ENCODE measurements at places on chromosomes 6 and 20.

DNA sequence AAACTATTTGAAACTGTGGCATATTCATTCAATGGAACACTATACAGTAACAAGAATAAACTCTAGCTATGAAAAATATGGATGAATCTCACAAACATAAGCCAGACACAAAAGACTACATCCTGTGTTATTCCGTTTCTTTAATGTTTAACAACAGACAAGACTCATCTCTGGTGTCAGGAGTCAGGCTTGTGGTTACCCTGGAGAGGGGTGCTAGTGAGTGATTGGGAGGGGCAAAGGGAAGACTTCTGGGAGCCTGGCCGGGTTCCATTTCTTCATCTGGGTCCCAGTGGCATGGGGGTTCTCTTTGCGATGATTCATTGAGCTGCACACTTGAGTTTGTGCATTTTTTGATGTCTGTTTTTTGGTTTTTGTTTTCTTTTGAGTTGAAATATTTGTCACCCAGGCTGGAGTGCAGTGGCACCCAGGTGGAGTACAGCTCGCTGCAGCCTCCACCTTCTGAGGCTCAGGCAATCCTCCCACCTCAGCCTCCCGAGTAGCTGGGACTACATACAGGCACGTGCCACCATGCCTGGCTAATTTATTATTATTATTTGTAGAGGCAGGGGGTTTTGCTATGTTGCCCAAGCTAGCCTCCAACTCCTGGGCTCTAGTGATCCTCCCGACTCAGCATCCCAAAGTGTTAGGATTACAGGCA, 21.2 kb upstream of the TTPAL start:
- no peak for DNase-seq

DNA sequence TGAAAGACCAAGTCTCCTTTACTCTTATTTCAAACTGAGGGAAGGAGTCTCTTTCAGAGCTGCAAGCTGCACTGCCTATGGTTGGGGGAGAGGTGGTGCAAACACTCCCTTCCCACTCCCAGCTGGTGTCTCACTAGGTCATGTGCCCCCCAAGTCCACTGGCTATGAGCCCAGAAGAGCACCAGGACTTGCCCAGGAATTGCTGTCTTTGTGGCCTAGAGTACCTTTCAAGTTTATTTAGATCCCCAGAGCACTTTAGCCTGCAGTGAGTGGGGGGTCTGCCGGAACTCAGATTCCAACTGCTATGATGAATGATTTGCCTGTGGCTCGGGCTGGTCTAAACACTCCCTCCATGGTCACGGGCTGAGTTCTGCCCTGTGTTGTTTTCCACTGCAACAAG, 192.6 kb upstream of the CITED2 start:
- DNase-seq = no peak

- no peak for DNase-seq
Observed at GRCh38 chr6:69181964-69182363, 546.9 kb downstream of the ADGRB3 start.

DNA sequence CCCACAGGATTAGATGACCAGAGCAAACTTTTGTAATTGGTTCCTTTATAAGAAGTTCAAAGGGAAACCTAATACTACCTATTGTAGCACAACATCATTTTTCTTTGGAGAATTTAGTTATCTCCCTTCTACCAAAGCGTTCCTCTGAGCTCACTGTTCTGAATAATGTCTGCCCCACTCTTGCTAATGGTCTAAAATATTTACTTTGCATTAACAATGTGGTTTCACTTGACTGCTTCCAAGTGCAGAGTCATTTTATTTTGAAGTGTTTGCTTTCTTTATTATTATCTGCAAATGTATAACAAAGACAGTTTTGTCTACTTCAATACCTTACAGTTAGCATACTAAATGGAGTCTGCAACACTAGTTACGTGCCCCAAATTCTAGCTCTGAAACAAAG, 15.0 kb downstream of the TRAPPC3L start:
- no peak for DNase-seq
